ENCODE measurements at places on chromosomes 3 and 15.

DNA sequence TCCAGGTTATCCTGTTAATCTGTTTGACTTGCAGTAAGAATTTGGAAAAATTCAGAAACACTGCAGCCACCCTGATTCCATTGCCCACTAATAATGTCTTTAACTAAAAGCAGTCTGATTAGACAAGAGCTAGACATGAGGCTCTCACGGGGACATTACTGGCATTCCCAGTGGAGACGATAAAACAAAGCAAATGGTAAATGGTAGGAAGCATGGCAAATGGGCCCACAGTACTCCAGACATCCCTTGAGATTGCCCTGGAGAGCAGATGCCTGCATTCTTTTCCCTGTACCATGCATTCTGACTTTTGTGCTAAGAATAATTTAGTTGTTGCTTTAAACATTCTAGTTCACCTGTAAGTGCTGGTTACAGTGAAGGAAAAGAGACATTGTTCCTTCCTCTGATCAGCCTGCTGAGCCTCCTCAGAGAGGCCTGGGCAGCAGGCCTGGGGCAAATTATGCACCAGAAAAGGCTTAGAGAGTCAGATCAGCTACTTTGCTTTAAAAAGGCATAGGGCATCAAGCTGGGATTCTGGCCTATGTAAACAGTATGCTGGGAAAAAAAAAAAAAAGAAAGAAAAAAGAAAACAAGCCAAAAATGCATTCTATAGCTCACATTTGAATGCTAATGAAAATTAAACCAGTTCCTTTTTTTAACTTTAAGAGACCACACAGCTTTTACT, 204.6 kb downstream of the GABRG3 start:
- no peak for DNase-seq

- DNase-seq, result no peak
These were observed 25.2 kb downstream of the COLQ start for GRCh38 chr3:15496341-15496664.

GRCh38 chr15:87713475-87713879, 543.1 kb downstream of the NTRK3 start:
- DNase-seq, result no peak

DNA sequence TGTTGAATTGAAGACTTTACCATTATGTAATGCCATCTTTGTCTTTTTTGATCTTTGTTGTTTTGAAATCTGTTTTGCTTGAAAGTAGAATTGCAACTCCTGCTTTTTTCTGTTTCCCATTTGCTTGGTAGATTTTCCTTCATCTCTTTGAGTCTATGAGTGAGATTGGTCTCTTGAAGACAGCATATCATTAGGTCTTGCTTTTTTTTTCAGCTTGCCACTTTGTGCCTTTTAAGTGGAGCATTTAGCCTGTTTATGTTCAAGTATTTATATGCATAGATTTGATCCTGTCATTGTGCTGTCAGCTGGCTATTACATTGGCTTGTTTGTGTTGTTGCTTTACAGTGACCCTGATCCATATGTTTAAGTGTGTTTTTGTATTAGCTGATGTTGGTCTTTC, 131.8 kb downstream of the ZIC1 start:
- DNase-seq, result no peak

DNA sequence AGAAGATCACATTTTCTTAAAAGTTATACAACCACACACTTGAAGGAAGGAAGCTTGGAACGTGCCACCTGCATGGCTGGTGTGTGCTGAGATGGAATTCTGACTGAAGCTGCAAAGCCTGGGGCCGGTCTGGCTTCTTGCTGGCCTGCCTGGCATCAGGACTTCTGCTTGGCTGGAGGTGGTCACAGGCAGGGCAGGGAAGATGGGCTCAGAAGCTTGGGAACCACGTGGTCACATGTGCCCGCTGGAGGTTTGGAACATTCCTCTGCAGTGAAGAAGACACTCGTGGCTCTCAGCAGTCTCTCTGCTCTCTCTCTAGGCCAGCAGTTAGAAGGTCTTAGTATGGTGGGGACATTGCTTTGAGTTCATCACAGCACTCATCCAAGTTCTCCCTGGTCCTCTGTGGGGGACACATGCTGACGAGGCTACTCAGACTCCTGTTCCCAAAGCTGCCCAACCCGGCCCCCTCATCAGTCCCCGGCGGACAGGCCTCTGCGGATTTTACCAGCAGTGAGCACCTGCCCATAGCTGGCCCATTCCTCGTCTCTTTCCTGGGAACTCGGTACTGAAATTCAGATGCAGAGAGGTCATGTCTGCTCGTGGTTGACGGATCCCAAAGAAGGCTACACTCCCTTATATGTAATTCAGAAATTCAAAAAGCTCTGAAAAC, 229.0 kb downstream of the ADAMTS17 start:
- DNase-seq, result no peak
